ENCODE measurements at places on chromosomes 3 and 15.

- no peak for DNase-seq
These were observed 504.2 kb downstream of the SOX2 start for GRCh38 chr3:182215881-182216280.

DNA sequence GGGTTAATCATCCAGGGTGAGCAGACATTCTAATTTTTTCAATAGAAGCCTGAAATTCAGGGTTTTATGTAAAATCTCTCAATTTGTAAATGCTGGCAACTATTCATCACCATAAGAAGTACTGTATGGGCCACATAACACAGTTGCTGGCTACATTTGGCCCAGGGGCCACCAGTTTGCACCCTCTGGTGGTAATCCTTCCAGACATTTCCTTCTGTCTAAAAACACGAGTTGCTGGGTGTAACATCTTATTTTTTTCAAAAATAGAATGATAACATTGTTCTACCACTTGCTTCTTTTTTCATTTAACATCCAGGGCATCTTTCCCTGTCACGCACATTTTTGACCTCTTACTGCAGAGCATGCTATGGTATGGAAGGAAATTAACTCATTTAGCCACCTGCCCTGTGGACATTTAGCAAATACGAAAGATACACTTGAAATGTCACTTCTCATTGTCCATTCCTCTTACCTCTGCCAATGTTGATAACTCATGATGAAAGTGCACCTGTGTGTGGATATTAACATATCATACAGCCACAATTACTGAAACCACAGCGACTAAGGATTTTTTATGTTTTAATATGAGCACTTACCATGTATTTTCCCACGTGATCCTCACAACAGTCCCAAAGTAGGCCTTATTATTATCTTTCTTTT lies 117.5 kb upstream of the ARHGEF3 start:
- no peak for DNase-seq

- DNase-seq: no peak
These were observed 68.6 kb upstream of the ITGA11 start for GRCh38 chr15:68500363-68501258.

DNA sequence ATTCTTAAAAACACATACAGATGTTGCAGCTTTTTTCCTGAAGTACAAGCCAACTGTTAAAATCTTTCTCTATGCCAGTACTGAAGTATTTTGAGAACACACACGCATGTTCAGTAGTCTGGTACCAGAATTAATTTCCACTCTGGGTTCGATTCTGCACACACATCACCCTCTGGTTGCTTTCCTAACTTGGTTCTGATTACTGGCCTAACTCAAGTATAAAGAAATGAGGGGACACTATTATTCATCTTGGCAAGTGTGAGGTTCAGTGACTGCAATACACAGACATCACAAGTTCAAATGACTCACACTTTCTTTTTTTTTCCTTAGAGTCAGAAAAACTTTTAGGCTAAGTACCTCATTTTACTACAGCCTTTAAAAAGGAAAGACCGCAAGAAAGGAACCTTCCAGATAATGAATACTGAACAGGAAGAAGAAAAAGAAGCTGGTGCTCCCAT lies 37.4 kb upstream of the LDHAL6B start:
- DNase-seq: no peak

DNA sequence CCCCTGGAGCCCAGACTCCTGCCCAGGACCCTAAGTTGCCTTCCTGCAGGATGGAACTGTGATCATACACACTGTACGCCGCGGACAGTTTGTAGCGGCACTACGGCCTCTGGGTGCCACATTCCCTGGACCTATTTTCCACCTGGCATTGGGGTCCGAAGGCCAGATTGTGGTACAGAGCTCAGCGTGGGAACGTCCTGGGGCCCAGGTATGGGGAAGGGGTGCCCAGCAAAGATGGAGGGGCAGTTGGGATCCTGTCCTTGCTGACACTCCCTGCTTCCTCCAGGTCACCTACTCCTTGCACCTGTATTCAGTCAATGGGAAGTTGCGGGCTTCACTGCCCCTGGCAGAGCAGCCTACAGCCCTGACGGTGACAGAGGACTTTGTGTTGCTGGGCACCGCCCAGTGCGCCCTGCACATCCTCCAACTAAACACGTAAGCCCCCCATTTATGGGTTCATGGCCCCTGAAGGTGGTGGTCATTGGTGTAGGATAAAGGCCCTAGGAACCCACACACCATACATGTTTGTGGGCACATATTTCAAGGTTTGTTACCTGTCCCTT lies 28.8 kb downstream of the NBEAL2 start:
- no peak for DNase-seq

DNA sequence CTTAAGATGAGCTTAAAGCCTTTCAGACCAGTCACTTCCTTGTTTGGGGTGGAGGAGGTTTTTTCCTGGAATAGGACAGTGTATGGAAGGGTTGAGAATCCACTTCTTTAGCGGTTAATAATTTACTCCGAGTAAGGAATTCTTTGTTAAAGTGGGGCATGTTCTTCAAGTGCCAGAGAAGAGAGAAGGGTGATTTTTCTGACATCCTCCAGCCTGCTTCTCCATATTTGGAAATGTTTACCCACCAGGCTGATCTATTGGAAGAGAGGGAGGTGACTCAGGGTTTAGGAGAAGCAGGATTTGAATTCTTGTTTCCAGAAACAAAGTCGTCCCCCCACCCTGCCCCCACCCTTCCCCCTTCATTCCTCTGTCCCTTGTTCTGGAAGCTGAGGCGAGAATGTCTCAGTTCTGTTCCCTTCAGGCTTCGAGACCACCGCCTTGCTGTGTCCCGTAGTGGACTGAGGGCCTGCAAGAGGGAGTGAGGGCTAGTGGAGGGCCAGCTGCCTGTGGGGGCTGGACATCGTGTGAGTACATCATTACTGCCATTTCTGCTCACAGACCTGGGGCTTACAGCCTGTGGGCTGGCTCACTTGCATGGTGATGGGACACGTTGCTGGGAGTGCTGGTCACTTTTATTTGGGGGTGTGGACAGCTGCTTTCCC lies 58.5 kb downstream of the LPP start:
- no peak for DNase-seq

GRCh38 chr15:74013374-74013894 lies 18.9 kb downstream of the PML start:
- DNase-seq: no peak

GRCh38 chr3:82329300-82329699 lies 567.9 kb upstream of the GBE1 start:
- no peak for DNase-seq

DNA sequence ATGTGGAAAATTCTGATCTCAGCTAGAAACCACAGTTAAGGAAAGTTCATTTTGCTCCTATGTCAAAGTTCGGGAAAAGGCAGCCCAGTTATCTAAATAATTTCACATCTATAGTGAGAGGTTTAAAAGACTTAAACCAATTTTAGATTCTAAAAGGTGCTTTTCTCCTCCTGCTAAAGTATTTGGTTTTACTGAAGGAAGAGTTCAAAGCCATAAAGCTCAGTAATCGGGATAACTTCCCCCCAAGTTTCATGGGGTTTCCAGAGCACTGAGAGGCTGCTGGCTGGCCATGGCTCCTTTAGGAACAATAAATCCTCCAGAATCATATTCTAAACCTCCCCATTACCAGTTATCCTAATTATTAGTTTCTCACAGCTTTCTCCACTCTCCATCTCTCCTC lies 38.2 kb downstream of the ZIC4 start:
- no peak for DNase-seq

- no peak for DNase-seq
These were observed 32.5 kb downstream of the GMNC start for GRCh38 chr3:190830031-190830430.

- no peak for DNase-seq
These were observed 193.0 kb upstream of the RARB start for GRCh38 chr3:25235031-25235430.

DNA sequence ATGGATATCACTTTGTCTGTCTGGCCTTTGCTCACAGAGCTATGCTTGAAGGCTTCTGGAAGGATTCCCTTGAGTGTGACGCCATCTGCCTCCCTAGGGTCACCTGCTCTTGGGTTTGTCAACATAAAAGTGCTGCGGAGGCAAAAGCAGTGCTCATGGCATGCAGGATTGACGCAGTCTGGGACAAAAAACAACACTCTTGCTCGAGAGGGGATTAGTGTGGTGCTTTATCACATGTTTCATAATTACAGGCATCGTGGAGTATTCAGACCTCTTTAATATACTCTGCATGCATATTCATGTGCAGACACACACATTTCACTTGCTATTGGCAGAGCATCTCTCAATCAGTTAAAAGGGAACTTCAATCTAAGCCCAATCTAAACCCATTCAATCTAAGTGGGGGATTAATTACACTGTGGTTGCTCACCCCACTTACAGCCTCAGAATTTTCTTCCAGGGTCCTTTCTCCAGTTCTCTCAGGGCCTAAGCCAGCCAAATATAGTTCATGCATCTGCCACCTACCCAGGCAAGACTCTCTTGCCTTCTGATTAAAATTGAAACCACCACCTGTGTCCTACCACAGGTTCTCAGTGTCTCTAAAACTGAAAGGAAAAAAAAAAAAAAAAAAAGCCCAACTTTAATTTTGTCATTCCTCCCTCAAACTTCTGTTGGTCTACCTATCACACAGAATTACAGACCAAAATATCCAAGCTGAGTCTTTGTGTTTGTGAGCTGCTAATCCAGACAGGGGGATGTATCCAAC lies 75.6 kb downstream of the BFSP2 start:
- peak; percentile 96 for DNase-seq

GRCh38 chr3:176795891-176796290 lies 401.4 kb downstream of the TBL1XR1 start:
- no peak for DNase-seq

DNA sequence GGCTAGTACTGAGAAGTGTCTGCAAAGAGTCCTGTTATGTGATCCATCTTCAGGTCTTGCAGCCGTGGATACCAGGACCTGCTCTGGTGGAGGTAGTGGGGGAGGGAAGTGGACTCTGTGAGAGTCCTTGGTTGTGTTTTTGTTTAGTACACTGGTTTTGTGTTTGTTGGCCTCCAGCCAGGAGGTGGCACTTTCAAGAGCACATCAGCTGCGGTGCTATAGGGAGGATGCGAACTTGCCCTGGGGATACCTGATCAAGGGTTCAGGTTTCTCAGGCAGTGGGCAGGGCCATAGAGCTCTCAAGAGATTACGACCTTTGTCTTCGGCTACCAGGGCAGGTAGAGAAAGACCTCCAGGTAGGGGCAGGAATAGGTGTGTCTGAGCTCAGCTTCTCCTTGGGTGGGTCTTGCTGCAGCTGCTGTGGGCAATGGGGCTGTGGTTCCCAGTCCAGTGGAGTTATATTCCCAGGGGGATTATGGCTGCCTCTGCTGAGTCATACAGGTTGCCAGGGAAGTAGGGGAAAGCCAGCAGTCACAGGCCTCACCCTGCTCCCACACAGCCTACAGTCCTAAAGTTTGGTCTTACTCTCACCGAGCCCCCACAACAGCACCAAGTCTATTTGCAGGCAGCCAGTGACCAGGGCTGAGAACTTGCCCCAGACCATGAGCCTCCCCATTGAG lies 132.8 kb upstream of the NPHP3 start:
- no peak for DNase-seq

GRCh38 chr3:140816372-140817195 lies 125.1 kb upstream of the SLC25A36 start:
- no peak for DNase-seq

- no peak for DNase-seq
These were observed 348.6 kb downstream of the NLGN1 start for GRCh38 chr3:173745952-173746682.

DNA sequence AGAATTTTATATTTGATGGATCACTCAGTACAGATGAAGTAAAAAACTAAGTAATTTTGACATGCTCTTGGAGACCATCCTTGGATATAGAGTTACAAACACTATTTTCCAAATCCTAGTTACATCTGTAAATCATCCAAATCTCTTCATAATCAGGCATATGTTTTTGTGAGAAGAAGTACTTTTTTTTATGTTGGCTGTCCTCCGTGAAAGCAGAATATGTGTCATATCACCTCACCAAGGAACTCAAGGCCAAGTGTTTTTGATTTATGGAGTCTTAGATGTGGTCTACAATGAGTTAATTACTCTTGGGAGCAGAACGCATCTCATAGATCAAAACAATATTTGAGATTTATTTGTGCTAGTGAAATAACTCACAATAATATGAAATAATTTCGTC lies 416.5 kb upstream of the TGFBR2 start:
- no peak for DNase-seq

DNA sequence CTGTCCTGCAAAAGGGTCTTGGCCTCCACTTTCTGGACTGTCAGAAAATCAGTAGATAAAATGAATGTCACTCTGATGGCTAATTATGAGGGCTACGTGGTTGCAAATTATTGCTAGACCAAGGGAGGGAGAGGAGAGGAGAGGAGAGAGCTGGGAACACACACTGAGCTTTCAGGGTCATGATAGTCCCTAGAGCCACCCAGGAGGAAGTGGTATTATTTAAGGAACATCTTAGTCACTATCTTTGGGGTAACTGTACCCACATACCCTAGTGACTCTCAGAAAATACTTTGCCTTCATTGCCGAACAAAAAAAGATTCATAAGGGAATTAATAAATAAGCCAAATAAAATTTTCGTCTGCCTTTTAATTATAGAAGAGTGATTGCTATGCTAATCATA lies 642.3 kb upstream of the CFAP20DC start:
- no peak for DNase-seq

GRCh38 chr3:147411815-147412241 lies 2.7 kb downstream of the ZIC1 start:
- no peak for DNase-seq

GRCh38 chr3:127753898-127754410 lies 68.4 kb downstream of the MGLL start:
- DNase-seq: no peak

DNA sequence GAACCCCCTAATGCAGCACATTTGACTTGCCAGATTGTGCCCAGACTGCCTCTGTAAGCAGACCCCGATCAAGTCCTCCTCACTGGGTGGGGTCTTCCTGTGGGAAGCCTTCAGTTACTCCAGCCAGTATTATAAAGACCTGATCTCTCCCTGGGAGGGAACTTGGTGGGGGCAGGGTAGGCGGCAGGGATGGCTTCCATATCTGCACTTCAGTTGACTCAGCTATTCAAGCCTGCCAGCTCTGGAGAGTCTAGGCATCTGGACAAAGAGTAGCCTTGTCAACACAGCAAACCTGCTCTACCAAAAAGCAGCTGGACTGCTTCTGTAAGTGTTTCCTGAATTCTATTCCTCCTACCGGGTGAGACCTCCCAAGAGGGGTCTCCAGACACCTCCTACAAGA lies 21.0 kb upstream of the SLC25A38 start:
- DNase-seq: no peak

- DNase-seq: no peak
These were observed 588.4 kb downstream of the UNC13C start for GRCh38 chr15:54566654-54567053.

DNA sequence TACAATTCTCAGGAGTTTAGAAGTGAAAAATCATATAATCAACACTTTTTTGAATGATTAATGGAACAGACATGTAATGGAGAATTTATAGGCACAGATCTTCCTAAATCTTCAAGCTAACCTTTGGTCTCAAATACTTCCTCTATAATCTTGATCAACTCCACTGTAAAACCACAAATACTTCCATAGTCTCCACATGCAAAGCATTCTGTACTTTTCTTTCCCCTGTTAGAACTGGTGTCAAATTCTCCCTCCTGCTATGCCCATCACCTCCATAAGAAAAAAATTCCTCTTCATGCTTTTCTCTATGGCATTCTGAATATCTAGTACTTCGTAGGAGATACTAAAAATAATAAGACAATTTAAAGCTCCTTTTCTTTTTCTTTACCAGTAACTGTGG lies 214.3 kb downstream of the ADAMTS9 start:
- DNase-seq: no peak

Data from SHP77 (cell line).